ENCODE measurements at places on chromosomes 5 and 9.

DNA sequence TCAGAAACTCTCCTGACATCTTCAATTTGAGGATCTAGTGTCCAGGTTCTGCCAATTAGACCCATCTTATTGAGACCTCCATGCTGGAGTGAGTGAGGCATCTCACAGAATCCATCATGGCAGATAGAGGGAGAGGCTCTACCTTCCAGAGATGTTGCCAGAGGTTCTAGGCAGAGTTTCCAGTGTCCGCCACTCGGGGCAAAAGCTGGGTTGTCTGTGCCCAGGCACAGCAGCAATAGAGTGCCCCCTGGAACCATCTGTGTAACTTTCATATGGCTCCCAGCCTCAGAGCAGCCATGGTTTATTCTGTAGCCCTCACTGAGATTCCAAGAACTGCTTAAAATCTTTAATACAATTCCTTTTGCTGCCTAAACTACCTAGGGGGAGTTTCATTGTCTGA is 16.6 kb upstream of the CCDC112 start:
- DNase-seq: no peak

GRCh38 chr9:130689937-130690700 is 3.5 kb upstream of the EXOSC2 start:
- peak; percentile 94 for DNase-seq

GRCh38 chr9:127121628-127122175 is 733 bp downstream of the ANGPTL2 start:
- DNase-seq: peak; percentile 42

GRCh38 chr5:160604484-160604883 is 182.8 kb downstream of the PTTG1 start:
- DNase-seq: no peak

DNA sequence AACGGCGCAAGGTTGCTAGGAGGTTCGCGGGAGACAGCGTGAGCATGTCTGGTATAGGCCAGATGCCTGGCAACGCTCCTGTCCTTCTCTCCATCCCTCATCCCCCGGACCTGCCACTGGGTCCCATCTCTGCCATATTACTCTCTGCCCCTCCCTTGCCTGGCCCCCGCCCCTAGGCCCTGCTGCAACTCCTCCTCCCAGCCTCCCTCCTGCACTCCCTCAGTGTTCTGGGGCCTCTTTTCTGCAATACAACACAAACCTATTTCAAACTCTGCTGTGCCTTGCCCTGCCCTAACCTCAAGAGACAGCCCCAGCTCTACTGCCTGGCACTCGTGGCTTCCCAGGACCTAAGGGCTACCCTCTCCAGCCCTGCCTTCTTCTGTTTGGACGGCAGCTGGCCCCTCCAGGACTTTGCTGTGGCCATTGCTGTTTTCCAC is 8.9 kb upstream of the DBN1 start:
- DNase-seq: no peak

- peak; percentile 33 for DNase-seq
Measured at GRCh38 chr9:2809692-2810419, 34.0 kb downstream of the PUM3 start.

GRCh38 chr5:170112876-170113521 is 7.3 kb downstream of the FOXI1 start:
- DNase-seq: no peak

- no peak for DNase-seq
Measured at GRCh38 chr5:165231821-165232508, 1726.5 kb downstream of the MAT2B start.

DNA sequence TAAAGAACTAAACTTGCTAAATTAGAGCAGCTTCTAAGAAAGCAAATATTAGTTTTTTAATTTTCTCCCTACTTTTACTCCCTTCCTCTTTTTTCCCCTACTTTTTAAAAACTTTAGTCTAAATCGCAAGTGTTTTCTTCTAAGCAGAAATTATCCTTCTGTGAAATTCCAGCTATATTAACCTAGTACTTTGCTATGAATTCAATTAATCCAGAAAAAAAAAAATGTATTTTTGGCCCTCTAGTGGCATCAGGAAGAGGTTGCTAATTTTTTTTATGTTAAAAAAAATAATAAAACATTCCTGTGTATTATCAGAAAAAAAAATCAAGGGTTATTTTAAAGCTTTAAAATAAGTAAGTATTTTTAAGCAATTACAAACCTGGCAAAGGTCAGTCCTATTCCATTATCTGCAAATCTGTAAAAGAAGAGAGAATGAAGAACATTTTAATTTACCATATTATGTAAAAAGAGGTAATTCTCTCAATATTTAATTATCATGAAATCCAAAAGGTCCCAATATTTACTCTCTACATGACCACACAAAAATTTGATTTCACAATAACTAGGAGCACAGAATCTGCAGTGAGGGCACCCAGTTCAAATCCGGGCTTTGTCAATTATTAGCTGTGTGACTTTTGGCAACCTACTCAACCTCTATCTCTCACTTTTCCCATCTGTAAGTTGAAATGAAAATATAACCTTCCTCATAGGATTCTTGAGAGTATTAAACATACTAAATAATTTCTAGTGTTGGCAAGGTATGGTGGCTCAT is 52.0 kb downstream of the CEMIP2 start:
- DNase-seq: no peak

GRCh38 chr5:67268231-67269021 is 71.8 kb upstream of the CD180 start:
- DNase-seq: peak; percentile 98

DNA sequence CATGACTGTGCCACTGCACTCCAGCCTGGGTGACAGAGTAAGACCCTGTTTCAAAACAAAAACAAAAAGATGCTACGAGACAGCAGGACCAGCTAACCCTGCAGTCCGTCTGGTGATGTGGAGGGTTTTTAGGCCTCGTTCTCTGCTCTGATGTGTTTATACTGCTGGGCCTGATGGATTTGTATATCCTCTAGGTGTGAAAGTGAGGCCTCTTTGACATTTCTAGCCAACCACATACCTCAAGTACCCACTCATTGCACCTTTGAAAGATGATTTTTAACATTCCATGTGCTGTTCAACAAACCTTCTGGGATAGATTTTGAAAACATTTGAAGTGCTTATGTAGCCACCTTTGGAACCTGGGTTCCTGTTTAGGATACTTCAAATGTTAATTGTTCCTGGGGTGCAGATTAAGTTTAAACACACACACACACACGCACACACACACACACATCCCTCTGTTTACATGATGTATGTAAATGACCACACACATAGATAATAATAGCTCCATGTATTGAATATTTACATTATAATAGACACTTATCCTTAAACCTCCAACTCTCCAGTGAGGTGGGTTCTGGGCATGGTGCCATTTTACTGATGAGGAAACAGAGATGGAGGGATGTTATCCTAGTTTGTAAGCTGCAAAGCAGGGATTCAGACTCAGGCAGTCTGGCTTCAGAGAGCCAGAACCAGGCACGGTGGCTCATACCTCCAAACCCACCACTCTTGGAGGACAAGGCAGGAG is 48.8 kb upstream of the GOLPH3 start:
- DNase-seq: no peak

DNA sequence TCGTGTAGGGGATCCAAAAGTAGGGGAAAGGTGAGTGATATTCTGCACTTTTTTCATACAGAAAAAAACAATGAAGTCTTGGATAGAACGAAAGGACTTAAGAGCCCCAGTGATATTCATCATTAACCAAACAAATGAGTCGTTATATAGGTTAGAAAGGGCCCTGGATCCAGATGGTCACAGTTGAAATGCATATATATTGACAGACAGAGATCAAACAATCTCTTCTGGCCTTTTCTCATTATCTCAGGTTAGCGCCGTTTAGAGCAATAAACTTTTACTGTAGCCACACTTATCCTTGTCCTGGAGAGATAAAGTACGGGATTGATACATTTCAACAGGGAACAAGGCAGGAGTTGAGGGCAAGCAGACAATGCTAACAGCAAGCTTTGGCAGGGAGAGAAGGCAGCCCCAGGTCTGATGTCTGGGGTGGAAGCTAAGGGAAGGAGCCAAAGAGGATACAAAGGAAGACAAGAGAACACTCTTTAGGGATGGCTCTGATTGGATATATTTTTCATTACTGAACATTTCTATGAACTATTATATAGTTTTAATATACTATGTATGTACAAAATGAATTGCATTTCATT is 77.0 kb downstream of the LIFR start:
- no peak for DNase-seq
